ENCODE measurements at places on chromosomes 12 and 14. TPM values are rescaled to one million over a fixed set of nuclear protein-coding genes. Genes with fewer than 3 reads are reported as not detected.

Gene PGF
- total RNA-seq: 14.8 TPM

Gene LBHD2
- not detected for total RNA-seq

Gene FOXN3
- 41.2 TPM for total RNA-seq

Gene TEP1
- 25.5 TPM for total RNA-seq

Gene PRKD1
- 11.7 TPM for total RNA-seq

Measured in smooth muscle cell of trachea (primary cell).